ENCODE measurements at places on chromosomes 4 and X.

- DNase-seq = no peak
These were observed 26.1 kb downstream of the ARHGEF6 start for GRCh38 chrX:136754651-136755050.

GRCh38 chrX:133969191-133969590 is 16.2 kb downstream of the GPC3 start:
- DNase-seq = no peak

GRCh38 chrX:117765211-117765610 is 351.4 kb downstream of the KLHL13 start:
- no peak for DNase-seq

DNA sequence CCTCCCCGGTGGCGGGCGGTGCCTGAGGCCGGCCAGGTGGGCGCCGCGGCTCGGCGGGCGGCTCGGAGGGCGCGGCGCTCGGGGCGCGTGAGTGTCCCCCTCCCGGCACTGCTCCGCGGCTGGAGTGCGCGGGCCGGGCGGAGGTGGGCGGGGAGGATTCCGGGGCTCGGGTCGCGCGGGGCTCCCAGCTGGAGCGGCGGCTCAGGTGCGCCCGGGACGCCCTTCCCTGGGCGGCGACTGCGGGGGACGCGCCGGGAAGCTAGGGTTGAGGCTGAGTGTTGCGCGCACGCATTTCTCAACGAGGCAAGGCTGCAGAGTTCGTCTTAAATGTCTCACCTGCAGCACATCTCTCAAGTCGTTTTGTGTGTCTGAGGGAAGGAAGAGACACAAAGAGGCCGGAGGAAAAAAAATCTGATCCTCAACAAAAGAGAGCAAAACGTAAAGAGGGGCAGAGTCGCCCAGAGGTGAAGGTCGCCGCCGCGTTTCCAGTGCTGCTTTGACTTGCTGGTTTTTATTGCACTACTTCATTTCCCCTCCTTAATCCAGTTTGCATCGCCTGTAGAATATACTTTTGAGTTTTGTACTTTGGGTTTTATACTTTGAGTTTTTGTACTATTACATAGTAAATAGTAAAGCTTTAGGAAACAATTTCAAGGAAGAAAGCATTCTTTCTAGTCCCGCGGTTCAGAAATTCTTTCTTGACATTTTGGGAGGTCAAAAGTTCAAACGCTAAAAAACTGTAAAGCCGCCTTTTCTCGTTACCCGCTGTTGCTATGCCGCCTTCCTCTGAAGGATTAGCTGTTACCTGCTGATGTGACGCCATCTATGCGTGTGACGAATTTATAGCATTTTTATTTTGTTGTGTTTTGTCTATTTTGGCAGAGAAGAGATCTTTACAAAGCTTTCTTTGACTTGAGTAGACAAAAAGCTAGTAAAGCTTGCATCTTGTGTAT is 106.5 kb upstream of the STOX2 start:
- no peak for DNase-seq

GRCh38 chr4:121339824-121340223 is 41.0 kb downstream of the QRFPR start:
- no peak for DNase-seq

GRCh38 chr4:52098618-52099017 is 47.5 kb downstream of the SPATA18 start:
- DNase-seq = no peak

- no peak for DNase-seq
These were observed 106.1 kb downstream of the ARAP2 start for GRCh38 chr4:36138220-36138619.

All from HuH-7 (cell line).